Left renal pelvis (tissue), 4 donors: ENCODE measurements at places on chromosomes 12 and 14.

GRCh38 chr12:127861406-127861805 lies 405.6 kb upstream of the TMEM132C start:
- no peak for DNase-seq

GRCh38 chr12:92973614-92974013 lies 44.5 kb upstream of the EEA1 start:
- DNase-seq = no peak

GRCh38 chr12:24997970-24998582 lies 49.2 kb upstream of the BCAT1 start:
- DNase-seq = no peak

DNA sequence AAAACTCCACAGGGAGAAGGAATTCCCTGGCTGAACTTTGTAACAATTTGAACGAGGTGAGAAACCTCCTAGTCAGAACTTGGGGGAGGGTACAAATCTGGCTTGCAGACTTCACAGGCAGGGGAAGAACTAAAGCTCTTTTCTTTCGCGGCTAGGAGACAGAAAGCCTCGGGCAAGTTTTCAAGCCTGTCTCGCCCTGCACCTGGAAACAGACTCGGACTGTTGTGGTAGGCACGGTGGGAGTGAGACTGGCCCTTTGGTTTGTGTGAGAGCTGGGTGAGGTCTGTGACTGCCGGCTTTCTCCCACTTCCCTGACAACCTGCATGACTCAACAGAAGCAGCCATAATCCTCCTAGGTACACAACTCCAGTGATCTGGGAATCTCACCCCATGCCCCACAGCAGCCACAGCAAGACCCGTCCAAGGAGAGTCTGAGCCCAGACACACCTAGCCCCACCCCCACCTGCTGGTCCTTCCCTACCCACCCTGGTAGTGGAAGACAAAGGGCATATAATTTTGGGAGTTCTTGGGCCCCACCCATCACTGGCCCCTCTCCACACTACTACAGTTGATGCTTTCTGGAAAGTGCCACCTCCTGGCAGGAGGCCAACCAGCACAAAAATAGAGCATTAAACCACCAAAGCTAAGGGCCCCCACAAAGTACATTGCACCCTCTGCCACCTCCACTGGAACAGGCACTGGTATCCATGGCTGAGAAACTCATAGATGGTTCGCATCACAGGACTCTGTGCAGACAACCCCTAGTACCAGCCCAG lies 102.7 kb upstream of the ST8SIA1 start:
- no peak for DNase-seq

DNA sequence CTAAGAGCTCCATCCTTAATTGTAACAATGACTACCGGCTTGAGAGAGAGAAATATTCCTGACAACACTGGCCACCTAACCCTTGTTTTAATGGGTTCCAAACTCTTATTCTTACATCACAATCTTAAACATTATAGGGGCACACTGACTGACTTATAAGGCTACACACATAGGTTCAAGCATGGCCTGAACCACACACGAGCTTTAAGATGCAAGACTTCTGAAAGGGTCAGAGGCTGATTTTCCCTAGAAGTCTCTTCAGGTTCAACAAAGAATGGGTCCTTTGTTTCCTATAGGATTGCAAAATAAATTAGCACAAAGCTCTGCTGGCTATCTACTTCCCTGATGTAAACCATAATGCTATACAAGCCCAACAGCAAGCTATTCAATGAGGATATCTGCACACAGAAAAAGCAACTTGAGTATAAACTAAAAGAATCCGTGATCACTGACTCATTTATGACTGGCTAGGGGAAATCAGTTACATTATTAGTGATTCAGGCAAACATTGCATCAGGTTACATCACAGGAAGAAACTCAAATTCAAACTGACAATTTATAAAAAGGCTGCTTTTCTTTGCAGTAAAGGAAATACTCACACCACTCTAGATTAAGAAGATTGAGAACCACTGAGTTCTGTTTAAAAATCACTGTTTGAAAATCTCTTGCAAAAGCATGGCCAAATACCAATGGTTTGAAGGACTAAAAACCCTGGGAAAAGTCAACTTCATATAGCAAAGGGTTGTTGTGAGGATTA lies 8.5 kb downstream of the BTG1 start:
- DNase-seq = no peak

GRCh38 chr14:62373944-62374343 lies 611.7 kb downstream of the SNAPC1 start:
- no peak for DNase-seq

DNA sequence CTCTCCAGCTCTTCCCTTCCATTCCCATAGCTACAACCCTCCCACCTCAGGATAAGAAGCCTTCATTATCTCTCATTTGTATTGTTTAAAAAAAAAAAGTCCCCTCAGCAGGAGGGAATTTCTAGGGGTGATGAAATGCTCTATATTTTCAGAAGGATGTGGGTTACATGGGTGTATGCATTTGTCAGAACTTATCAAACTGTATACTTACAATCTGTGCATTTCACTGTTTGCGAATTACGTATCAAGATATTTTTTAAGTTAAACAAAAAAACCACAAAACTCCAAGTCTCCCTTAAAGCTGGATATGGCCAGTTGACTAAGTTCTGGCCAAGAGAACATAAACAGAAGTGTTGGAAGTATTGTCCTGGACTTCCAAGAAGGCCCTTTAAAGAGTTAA lies 2.0 kb upstream of the FKBP11 start:
- DNase-seq = no peak

- DNase-seq = no peak
Measured at GRCh38 chr14:22512106-22512814, 76.8 kb downstream of the DAD1 start.

DNA sequence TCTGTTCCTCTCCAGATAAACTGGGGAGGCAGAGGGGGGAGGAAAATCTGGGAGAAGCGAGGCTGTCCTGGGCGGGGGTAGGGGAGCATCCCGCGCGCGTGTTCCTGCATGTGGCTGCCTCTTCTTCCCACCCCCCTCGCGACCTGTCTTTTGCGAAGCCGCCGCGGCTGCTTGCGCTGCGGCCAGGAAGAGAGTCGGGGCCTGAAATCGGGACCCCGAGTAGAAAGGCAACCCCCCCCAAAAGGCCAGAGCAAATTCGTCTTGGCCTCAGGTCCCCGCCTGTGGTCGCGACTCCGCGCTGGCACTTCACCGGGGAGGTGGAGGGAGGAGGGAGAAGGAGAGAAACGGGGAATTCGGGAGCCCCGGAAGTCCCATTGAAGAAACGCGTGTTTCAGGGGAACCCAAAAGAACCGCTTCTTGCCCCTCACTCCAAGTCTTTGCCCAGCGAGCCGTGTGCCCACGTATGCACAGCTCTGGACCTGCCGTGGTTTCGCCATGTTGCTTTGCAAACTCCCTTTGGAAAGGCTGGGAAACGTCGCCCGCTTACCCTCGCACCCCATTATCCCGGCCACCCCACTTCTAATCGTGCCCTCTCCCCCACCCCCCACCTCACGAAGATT lies 944 bp downstream of the CCND2 start:
- DNase-seq = no peak

GRCh38 chr12:6426882-6427671 lies 17.7 kb upstream of the CD27 start:
- DNase-seq = no peak

GRCh38 chr14:74468513-74468912 lies 24.6 kb downstream of the NPC2 start:
- DNase-seq = no peak

DNA sequence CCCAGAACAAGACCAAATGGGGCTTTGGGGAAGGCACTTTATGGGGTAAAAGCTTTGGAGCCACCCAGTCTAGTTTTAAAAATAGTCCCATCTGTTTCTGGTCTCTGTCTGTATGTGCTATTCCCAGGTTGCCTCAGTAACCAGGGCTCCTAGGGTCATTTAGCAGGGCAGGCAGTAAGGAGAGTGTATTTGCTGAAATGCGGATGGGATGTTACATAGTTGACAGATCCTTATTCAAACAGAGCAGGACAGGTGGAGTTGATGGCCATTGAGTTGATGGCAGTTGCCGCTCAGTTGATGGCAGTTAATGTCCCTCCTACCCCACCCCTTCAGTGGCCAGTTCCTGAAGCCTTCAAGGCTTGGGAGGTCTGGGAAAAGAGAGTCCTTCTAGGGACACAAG lies 4.6 kb downstream of the ZC3H10 start:
- no peak for DNase-seq

DNA sequence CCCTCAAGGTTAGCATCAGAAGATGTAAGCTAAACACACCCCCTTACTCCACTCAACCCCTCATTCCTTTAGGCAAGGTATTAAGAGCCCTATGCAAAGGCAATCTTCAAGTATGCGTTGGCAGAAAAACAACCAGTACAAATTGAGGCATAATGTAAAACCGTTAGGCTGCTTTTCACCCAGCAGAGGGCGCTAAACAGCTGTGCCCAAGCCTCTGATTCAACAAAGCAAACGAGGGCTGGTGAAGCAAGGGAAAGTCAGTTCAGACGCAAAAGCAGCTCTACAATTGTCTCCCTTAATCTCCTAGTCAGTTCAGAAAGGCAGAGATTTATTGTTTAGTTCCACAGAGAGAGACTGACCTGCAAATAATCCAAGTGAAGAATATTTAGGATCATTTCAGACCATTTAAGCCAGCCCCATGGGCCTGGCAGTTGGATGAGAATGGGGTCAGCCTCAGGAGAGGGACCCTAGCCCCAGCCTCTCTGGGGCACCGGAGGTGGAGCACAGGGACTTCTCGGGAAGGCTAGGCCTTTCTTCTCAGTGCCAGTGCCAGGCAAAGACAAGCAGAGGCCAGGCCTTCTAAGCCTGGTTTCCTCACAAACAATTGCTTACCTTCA lies 23.5 kb downstream of the DCAF5 start:
- peak; percentile 73 for DNase-seq

DNA sequence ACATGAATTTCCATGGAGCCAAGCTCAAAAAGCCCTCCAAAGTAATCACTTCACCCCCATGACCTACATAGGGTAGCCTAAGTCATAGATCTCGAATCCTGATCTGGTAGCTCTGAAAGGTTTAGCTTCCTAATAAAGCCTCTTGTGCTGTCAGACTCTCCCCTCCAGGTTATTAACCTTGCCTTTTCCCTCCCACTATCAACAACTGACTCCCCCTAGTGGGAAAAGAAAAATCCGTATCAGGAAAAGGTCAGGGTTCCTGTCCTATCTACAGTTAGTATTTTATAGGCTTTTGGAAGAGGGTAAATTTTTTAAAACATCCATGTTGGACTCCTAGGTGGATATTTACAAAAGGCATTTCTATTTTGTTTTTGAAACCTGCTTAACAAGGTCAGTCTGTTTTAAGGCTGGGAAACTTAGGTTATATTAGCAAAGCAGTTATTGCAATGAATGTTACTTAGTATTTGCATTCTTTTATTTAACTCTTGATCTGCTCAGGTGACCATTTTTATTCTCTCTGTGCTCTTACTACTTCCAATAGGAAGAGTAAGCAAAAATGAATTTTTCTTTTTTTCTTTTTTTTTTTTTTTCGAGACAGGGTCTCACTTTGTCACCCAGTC lies 8.0 kb downstream of the YY1 start:
- DNase-seq = no peak

DNA sequence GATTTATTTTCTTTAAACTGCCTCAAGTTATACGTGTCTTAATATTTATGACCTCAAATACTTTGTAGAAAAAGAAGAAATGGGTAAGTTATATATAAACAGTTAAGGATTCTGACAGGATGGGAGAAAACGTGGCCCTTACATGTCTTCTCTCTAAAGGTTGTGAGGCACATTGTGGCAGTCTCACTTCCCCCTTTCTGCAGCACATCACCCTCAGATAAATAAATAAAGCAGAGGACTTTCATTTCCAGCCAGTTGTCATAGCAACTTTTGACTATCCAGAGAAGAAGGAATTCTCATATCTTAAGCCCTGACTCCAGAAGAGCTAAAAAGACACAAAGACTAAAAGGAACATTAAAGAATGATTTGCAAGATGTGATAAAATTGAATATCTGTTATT lies 28.8 kb upstream of the CEP83 start:
- DNase-seq = no peak

GRCh38 chr14:26870722-26871617 lies 273.1 kb upstream of the NOVA1 start:
- no peak for DNase-seq

- DNase-seq = no peak
Measured at GRCh38 chr12:121181181-121181580, 28.7 kb upstream of the P2RX4 start.

- no peak for DNase-seq
Measured at GRCh38 chr14:93234798-93235197, 27.7 kb downstream of the UBR7 start.

GRCh38 chr12:110853836-110854235 lies 7.0 kb downstream of the CCDC63 start:
- DNase-seq = peak; percentile 64

DNA sequence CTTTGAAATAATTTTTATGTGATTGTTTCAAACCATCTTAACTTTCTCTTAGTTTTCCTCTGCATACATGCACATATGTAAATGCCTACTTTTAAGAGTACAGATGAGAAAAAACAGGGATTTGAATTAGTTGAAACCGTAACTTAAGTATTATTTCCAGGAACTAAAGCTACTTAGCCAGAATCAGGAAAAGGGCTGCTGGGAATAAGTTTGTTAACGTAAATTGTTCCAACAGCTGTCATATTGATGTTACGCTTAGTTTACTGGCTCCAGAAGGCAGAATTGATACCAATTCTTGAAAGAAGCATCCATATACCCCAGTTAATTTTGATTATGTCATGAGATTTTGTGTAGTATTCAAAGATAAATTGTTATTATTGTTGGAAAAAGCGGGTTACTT lies 17.9 kb upstream of the KLRF1 start:
- no peak for DNase-seq

DNA sequence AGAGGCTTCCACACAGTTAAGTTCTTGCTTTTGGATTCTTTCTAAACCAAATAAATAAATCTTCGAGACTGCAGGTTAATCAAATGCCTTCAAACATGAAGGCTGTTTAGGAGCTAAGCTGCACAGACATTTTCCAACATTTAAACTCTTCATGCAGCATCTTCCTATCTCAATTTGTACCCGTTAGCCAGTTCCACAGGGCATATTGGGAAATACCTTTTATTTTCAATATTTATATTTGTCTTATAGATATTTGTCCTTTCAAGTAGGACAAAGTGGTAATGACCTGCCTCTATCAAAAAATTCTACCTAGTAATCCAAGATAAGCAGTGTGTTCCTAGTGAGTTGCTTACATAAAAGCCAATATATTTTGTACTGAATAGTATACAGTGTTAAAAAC lies 373.6 kb downstream of the DIO2 start:
- no peak for DNase-seq

DNA sequence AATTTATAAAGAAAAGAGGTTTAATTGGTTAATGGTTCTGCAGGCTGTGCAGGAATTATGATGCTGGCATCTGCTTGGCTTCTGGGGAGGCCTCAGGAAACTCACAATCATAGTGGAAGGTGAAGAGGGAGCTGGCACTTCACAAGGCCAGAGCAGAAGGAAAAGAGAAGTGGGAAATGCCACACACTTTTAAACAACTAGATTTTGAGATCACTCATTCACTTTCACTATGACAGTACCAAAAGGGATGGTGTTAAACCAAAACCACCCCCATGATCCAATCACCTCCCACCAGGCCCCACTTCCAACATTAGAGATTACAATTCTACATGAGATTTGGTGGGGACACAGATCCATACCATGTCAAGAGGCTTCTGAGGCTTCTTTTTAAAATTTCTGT lies 62.6 kb downstream of the SLC38A4 start:
- DNase-seq = no peak

GRCh38 chr12:2560356-2560755 lies 234.4 kb upstream of the FKBP4 start:
- no peak for DNase-seq

- DNase-seq = no peak
Measured at GRCh38 chr12:71536939-71537622, 97.5 kb downstream of the LGR5 start.
